ENCODE measurements at places on chromosomes 3 and 15.

DNA sequence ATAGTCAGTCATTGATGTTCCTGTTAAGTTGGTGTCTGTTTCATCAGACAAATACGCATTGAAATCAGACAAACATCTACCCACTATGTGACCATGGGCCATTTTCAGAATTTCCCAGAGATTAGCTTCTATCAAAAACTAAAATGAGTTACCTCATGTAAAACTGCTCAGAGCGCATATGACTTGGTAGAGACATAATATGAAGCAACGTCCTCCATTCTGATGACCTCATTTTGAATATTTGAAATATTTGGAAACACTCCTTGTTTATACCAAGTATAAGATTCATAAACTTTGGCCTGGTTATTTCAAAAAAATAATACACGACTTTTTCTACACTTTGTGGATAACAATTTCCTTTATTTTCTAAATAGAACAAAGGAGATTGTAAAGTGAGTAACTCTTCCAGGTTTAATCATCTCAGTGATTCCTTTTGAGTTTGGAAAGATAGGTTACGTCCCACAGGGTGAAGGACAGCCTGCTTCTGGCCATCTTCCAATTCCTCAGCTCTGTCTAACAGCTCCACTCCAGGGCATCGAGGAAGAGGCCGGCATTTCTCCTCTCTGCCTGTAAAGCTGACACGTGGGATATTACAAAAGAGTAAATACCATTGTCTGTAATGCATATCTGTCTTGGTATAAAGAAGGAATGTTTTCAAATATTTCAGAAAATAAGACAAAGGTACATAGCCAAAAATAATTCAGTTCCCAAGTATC is 122.6 kb downstream of the CADM2 start:
- DNase-seq: peak; percentile 79

GRCh38 chr15:79453446-79453845 is 21.3 kb downstream of the MINAR1 start:
- DNase-seq: no peak

GRCh38 chr3:139937674-139938279 is 2.8 kb downstream of the CLSTN2 start:
- DNase-seq: peak; percentile 35

- no peak for DNase-seq
Observed at GRCh38 chr3:62445275-62445674, 71.9 kb upstream of the FEZF2 start.

GRCh38 chr15:68658151-68658550 is 79.4 kb downstream of the CORO2B start:
- no peak for DNase-seq

All from trophoblast cell (in vitro differentiated cells and primary cell).